ENCODE measurements at places on chromosomes 6 and 20.

DNA sequence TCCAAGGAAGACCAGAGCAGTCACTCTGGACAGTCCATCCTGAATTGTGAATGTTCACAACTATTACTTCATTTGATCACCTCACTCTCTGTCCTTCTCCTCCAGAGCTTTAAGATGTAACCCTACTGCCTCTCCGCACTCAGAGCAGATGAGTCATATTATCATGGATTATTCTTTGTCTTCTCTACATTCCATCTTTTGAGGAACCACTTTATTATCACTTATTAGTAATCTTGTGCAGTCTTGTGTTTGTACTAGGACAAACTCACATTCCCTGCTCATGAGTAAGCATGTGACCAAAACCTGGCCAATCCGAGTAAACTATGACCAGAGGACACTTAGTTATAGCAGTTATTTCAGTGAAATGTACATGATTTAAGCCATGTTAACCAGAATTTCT is 401.5 kb upstream of the ADGRB3 start:
- DNase-seq: no peak

GRCh38 chr6:65505736-65506135 is 201.3 kb downstream of the EYS start:
- no peak for DNase-seq

GRCh38 chr6:73262671-73263569 is at the start of gene KHDC1:
Gene KHDC1 (minus strand): TSS chr6:73263196. CDS start chr6:73242517, 20,679 bp downstream.
- no peak for DNase-seq

- DNase-seq: no peak
Measured at GRCh38 chr20:23078351-23079015, 7.6 kb downstream of the CD93 start.

- no peak for DNase-seq
Measured at GRCh38 chr6:114364301-114364700, 21.5 kb upstream of the HS3ST5 start.

DNA sequence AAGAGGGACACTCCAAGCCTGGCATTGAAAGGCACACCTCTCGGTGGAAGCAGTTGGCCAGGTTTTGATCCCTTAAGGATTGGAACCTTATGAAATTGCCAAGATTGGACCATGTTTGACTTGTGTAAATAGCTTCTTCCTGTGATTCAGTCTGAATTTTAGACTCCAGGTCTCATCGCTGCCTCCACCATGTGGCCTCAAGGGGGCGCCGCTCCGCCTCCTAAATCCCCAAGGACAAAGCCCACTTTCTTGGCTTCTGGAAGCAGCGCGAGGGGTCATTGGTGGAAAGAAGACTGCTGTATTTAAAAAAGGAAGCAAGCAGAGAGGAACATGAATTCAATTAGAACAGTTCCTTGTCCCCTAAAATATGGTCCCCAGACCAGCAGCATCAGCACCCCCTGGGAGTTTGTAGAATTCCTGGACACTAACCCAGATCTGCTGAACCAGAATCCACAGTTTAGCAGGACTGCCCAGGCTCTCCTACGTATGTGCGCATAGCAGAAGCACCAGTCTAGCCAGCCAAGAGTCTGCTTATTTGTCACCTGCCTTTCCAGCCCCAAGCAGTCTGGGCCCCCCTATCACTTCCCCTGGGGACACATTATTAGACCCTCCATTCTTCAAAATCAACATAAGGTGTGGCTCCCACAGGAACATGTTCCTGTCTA is 108.5 kb downstream of the LY86 start:
- no peak for DNase-seq

- DNase-seq: no peak
Measured at GRCh38 chr6:23510778-23511510, 615.1 kb upstream of the NRSN1 start.

Measured in NCI-H187 treated with DMSO at 0.1 percent for 48 hours (cell line).